ENCODE measurements at places on chromosomes 13 and 19. TPM values are rescaled to one million over a fixed set of nuclear protein-coding genes. Genes with fewer than 3 reads are reported as not detected.
A peak's percentile ranks its signal among the peaks of the same experiment; 100 is the strongest.

The B3GLCT gene
- 5.8 TPM for polyA plus RNA-seq

DNA sequence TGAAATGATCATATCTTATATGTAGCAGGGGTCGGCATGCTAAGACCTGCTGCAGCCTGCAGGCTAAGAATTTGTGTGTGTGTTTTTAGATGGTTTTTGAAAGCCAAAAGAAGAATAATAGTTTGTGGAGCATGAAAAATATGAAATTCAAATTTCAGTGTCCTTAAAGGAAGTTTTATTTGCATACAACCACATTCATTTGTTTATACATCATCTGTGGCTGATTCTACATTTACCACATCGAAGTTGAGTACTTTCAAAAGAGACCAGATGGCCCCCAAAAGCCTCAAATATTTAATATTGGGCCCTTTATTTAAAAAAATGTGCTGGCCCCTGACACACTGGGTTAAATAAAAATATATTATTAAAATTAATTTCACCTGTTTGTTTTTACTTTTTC, 1.3 kb downstream of the HAS1 start:
- H3K27ac ChIP-seq = no peak overlapping the region
- no peak for DNase-seq
- no peak overlapping the region for H3K4me3 ChIP-seq
- H3K36me3 ChIP-seq = no peaks in the 10 kb centered on the region
- no peaks in the 10 kb centered on the region for H3K4me1 ChIP-seq

The LILRB2 gene
- polyA plus RNA-seq = 2.6 TPM

The GSX1 gene
- polyA plus RNA-seq = not detected

The IRGC gene
- 0.03 TPM for polyA plus RNA-seq

The SIGLEC10 gene
- polyA plus RNA-seq = 10.5 TPM

The IZUMO4 gene
- 4.4 TPM for polyA plus RNA-seq

DNA sequence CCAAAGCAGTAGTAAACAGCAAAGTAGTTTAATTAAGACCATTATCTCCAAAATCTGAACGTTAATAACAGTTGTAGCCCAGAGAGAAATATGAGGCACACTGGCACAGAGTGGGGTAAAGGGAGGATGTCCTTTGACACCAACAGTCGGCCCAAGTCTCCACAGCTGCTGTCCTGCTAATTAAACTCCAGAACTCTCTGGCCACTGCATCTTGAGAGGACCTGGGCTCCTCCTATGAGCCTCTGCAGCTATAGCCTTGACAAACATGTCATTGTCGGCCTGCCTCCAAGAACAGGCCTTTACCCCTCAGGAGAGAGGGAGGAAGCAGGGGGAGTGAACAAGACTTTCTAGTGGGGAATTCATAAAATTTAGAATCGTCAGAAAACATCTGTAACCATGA, 1170.4 kb downstream of the UQCRFS1 start:
- H3K4me1 ChIP-seq = no peaks in the 10 kb centered on the region
- no peaks in the 10 kb centered on the region for H3K36me3 ChIP-seq
- no peak for DNase-seq
- no peak overlapping the region for H3K27ac ChIP-seq

The ZNF813 gene
- 6.0 TPM for polyA plus RNA-seq

- peaks cover 5% of the 10 kb centered on the region for H3K4me1 ChIP-seq
- peaks cover 4% of the 10 kb centered on the region for H3K36me3 ChIP-seq
- no peak for DNase-seq
- peak overlapping the region; percentile 62 for H3K27ac ChIP-seq
- H3K27me3 ChIP-seq = no peaks in the 10 kb centered on the region
- H3K4me3 ChIP-seq = peak overlapping the region; percentile 79
These were observed 81.1 kb downstream of the ZNF429 start for GRCh38 chr19:21586311-21587116.

- no peak overlapping the region for H3K27ac ChIP-seq
- no peak overlapping the region for H3K4me3 ChIP-seq
- H3K27me3 ChIP-seq = no peaks in the 10 kb centered on the region
- H3K36me3 ChIP-seq = no peaks in the 10 kb centered on the region
- peaks cover 16% of the 10 kb centered on the region for H3K4me1 ChIP-seq
These were observed 29.3 kb downstream of the SERP2 start for GRCh38 chr13:44402899-44403445.

DNA sequence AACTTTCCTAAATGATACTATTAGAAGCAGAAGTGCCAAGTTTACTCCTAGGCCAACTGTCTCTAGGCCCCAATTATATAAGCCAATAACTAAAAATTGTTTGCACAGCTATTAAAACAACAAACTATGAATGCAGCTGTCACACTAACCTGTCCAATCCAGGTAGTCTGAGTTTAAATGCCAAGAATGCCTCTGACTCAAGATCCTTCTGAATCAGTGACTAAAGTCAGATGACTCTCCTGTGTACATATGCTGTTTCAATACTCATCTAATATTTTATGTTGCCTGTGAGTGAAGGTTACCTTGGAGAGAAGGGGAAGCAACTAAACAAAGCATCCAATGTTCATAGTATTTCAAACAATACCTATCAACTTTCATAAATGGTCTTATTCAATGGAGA, 257.0 kb downstream of the ENOX1 start:
- no peaks in the 10 kb centered on the region for H3K4me1 ChIP-seq
- no peak overlapping the region for H3K27ac ChIP-seq
- H3K4me3 ChIP-seq = no peak overlapping the region
- H3K27me3 ChIP-seq = no peaks in the 10 kb centered on the region
- no peaks in the 10 kb centered on the region for H3K36me3 ChIP-seq

The CYP4F2 gene
- polyA plus RNA-seq = 1.6 TPM

- H3K27ac ChIP-seq = no peak overlapping the region
- DNase-seq = no peak
- H3K36me3 ChIP-seq = peaks cover 26% of the 10 kb centered on the region
- no peaks in the 10 kb centered on the region for H3K4me1 ChIP-seq
These were observed 72.1 kb downstream of the SLC7A1 start for GRCh38 chr13:29523199-29523961.

DNA sequence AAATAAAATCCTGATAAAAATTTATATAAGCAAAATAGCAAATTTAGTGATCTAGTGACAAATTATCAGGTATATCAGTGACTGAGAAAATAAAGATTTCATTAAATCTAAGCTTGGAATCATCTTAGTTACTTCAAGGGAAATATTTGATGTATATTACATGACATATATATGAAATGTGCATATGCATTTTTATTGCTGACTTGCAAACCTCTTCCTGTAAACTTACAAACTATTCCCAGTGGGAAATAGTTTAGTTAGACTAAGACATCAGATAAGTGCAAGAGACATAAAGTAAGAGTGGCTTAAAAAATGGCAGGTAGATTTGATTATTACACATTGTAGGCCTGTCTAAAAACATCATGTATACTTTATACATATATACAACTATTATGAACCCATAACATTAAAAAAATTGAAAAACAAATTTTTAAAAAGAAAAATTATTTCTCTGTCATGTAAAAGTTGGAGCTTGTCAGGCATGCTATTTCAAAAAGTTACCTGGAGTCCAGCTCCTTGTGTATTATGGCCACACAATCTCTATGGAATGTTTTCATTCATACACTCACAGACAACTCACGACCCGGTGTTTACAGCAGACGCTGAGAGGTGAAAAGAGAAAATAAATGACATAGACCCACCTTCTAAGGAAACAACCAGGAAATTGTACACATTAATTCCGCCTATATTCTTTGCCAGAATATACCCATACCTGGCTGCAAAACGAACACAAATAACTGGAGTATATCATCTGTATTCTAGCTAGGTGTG, 724.5 kb downstream of the SLITRK6 start:
- no peaks in the 10 kb centered on the region for H3K4me1 ChIP-seq
- no peak overlapping the region for H3K4me3 ChIP-seq
- H3K27me3 ChIP-seq = no peaks in the 10 kb centered on the region

The FXYD3 gene
- 291 TPM for polyA plus RNA-seq

- no peaks in the 10 kb centered on the region for H3K36me3 ChIP-seq
- no peaks in the 10 kb centered on the region for H3K4me1 ChIP-seq
- no peaks in the 10 kb centered on the region for H3K27me3 ChIP-seq
- DNase-seq = no peak
These were observed 40.8 kb downstream of the UNC13A start for GRCh38 chr19:17647071-17648020.

GRCh38 chr19:41937525-41938468, 9.5 kb upstream of the ERFL start:
- H3K27me3 ChIP-seq = peaks cover 74% of the 10 kb centered on the region
- H3K27ac ChIP-seq = no peak overlapping the region
- DNase-seq = no peak

DNA sequence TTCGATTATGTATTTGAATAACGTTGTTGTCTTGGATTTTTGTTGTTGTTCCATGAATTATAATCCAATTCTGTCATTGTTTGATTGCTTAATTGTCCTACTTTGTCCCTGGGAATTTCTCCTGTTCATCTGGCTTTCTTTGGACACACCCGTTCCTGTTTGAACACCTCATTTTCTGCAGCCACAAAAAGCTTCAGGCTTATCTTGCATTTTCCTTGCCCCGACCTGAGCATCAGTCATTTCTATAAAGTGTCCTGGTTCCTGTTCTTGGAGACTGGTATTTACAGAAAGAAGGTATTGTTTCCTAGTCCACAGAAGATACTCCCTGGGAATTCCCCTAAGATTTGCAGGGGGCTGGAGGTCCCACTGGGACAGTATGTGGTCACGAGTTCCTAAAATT, 731.8 kb upstream of the ARGLU1 start:
- no peak for DNase-seq
- H3K27ac ChIP-seq = no peak overlapping the region
- no peaks in the 10 kb centered on the region for H3K27me3 ChIP-seq
- H3K4me1 ChIP-seq = no peaks in the 10 kb centered on the region

DNA sequence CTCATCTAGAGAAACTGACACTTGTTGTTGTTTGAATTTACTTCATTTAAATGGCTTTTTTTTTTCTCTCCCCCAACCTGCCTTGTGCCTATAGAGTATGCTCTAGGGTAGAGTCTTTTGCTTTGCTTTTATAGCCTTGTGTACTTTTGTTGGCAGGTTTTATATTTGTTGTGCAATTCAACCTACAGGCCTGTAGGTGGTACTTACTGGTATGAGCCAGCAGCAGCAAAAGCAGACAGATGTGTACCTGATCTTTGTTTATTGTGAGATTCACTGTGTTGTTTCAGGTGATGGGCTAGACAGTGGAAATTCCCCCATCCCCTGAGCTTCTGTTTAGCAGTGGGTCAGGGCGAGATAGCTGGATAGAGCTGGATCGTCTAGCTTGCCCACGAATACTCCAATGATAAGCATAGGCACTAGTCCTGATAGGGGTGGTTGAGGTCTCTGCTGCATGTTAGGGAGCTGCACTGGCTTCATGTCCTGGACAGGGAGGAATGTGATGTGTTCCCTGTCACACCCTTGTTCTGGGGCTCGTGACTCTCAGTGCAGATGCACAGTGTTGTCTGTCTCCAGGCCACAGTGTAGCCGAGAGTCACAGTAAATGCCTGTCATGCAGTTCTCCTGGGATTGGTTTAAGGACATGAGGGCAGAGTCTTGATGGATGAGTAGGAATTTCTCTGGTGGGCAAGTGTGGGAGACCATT, 21.3 kb downstream of the DNAJC3 start:
- H3K4me3 ChIP-seq = no peak overlapping the region
- no peaks in the 10 kb centered on the region for H3K4me1 ChIP-seq
- H3K36me3 ChIP-seq = no peaks in the 10 kb centered on the region
- H3K27ac ChIP-seq = no peak overlapping the region
- DNase-seq = no peak

DNA sequence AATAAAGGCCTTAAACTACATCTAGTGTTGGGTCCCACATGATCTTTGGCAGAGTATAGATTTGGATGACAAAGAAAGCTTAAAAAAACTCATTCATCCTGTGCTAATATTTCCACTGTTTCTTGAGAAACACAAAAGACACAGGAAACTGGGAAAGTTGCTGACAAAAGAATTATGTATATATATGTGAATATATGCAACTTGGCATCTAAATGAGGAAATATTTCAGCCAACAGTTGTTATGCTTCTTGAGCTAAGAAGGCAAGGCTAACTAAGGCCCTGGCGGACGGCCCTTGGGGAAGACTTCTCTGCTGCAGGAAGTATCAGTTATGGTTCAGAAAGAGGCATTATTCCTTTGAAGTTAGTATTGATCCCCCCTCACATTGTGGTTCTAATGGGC, 491.8 kb downstream of the DIAPH3 start:
- no peaks in the 10 kb centered on the region for H3K36me3 ChIP-seq
- H3K27ac ChIP-seq = no peak overlapping the region
- no peak for DNase-seq

The SLC17A7 gene
- 0.19 TPM for polyA plus RNA-seq

The PRX gene
- 4.0 TPM for polyA plus RNA-seq

The CGB8 gene
- not detected for polyA plus RNA-seq

GRCh38 chr13:33556828-33557227, 261.1 kb upstream of the RFC3 start:
- DNase-seq = no peak
- no peaks in the 10 kb centered on the region for H3K36me3 ChIP-seq
- H3K27me3 ChIP-seq = no peaks in the 10 kb centered on the region
- H3K27ac ChIP-seq = no peak overlapping the region
- H3K4me1 ChIP-seq = no peaks in the 10 kb centered on the region
- no peak overlapping the region for H3K4me3 ChIP-seq

DNA sequence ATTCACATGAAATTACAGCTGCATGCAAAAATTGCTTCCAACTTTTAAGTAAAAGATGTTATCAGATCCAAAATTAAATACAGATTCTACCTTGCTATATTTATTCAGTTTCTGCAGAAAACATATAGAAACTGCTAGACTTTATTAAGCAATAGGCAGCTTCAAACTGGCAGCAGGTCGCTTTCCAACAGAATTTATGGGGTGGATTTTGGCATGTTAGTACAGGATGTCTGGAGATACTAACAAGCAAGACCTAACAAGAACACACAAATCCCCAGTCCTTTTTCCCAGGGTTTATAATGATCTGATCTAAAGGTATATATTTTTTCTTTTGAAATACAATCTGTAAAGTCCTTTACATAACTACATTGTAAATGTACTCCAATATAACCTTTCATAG, 27.5 kb downstream of the TBC1D4 start:
- no peak overlapping the region for H3K27ac ChIP-seq
- no peaks in the 10 kb centered on the region for H3K27me3 ChIP-seq
- no peak for DNase-seq

DNA sequence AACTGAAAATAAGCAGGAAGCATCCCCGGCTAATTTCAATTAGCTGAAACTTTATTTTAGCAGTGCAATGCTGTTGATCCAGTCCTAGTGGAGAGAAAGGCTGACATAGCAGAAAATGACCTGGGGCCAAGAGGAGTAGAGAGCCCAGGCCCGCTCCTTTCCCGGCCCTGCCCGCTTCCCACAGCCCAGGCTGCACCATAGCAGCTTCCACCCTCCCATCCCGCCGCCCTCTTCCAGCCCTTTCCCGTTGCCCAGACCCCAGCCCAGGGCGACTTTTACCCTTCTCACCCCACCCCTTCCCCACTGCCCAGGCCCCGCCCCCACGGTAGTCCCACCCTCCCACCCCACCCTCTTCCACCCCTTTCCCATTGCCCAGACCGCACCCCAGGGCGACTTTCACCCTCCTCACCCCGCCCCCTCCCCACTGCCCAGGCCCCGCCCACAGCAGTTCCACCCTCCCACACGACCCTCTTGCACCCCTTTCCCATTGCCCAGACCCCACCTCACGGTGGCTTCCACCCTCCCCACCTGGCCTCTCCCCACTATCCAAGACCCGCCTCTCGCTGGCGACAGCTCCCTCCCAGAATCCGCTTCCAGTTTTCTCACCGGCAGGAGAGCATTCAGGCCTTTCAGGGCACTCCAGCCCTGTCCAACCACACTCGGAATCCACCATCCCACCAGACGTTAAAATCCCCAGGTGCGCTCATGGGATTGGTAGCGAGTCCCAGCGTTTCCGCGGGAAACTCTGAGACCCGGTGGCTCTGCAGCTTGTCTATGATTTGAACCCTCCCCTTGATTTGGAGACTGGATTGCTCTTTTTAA, 8.3 kb downstream of the ZNF160 start:
- H3K27me3 ChIP-seq = no peaks in the 10 kb centered on the region
- peaks cover 57% of the 10 kb centered on the region for H3K36me3 ChIP-seq
- no peak overlapping the region for H3K4me3 ChIP-seq
- peak overlapping the region; percentile 87 for H3K27ac ChIP-seq
- peaks cover 51% of the 10 kb centered on the region for H3K4me1 ChIP-seq
- DNase-seq = peak; percentile 33

The ZNF534 gene
- polyA plus RNA-seq = 0.40 TPM

Data from large intestine (tissue), 12 donors.